ENCODE measurements at places on chromosomes 2 and 18. TPM values are rescaled to one million over a fixed set of nuclear protein-coding genes. Genes with fewer than 3 reads are reported as not detected.

DNA sequence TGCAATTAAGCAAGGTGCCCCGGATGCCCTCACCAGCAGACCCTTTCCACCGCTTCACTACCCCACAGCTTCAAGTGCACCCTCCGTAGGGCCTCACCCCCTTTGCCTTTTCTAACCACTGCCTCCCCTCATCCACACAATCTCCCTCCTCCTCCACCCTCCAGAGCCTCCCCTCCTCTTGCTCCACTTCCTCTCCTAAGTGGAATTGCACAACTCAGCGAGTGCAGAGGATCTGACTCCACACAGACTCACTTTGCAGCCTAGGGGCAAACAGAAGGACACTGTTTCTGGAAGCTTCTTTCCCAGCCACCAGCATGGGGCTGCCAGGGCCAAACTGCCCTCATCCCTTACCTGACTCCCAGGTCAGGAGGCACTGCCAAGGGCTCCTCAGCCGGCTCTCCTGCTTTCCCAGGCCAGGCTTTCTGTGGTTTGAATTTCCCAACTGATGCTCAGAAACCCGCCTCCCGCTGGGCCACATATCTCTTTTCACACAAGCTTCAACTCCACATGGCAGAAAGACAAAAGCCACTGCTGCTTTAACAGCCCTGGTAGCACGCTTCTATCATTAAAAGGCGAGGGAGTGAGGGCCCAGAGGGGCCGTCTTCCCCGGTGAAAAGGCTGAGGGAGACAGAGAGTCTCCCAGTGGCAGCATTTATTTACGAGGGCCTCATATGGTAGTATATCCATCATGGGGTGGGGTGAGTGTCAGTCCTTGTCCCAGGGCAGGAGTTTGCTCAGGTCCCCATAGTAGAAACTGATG lies 74.7 kb upstream of the MGAT4A start:
- DNase-seq = peak; percentile 34

- peak; percentile 28 for DNase-seq
These were observed 244.6 kb upstream of the RND3 start for GRCh38 chr2:150732064-150732463.

- no peak for DNase-seq
These were observed 749.5 kb upstream of the RAB6C start for GRCh38 chr2:129229830-129230441.

- DNase-seq = no peak
These were observed 128.0 kb downstream of the ABCA12 start for GRCh38 chr2:215010390-215010789.

DNA sequence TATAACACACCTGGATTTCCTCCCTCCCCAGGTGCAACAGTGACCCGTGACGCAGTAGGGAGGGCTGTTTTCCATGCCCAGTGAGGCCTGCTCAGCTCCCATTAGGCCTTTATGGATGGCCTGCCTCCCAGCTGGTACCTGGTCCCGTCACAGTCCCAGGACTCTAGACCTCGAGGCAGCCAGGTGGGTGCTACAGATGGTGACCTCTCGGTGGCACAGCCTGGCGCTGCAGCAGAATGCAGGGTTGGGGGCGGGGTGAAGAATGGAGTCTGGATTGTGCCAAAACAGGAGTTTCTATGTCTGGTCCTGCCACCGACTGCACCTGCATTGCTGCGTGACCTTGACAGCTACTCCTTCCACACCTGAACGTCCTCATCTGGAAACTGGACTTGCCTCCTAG lies 18.0 kb upstream of the YWHAQ start:
- no peak for DNase-seq

The RAB27B gene
- total RNA-seq = 3.9 TPM

DNA sequence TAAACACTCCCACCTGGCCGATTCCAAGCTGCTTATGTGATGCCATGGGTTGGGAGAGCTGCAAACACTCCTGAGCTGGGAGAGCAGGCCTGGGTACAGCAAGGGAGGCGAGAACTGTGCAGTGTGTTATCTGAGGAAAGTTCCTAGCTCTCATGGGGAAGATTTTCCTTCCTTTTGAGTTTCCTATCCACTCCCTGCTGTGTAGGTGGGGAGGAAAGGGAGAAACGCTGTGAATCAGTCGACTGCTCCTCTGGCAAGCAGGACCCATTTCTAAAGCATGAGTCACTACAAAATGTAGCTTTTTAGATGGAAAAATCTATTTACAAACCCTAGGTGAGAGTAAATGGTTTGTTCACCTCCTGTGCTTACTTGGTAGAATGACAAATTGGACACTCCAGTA lies 80.4 kb downstream of the SH3RF3 start:
- DNase-seq = peak; percentile 76

GRCh38 chr2:235234736-235235135 lies 259.1 kb upstream of the AGAP1 start:
- peak; percentile 67 for DNase-seq

DNA sequence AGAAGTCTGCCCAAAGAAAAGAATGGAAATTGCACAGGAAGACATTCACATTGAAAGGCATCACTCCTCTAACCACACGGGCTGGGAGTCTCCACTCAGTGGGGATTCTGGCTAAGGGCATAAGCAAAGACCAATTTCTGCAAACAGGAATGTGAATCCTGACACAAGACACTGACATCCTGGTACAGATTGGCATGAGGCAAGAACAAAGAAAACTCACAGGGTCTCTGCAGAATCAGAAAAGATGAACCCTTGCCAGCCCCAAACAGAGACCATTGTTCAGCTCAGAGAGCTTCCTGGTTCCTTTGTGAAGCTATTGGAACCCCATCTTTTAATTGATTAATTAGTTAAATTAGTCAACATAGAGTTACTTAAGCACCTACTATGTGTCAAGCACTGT lies 82.3 kb downstream of the UPP2 start:
- no peak for DNase-seq

The ACADL gene
- not detected for total RNA-seq

The LIMS3 gene
- 14.2 TPM for total RNA-seq

- no peak for DNase-seq
These were observed 6.1 kb downstream of the SLC66A2 start for GRCh38 chr18:79945118-79946042.

DNA sequence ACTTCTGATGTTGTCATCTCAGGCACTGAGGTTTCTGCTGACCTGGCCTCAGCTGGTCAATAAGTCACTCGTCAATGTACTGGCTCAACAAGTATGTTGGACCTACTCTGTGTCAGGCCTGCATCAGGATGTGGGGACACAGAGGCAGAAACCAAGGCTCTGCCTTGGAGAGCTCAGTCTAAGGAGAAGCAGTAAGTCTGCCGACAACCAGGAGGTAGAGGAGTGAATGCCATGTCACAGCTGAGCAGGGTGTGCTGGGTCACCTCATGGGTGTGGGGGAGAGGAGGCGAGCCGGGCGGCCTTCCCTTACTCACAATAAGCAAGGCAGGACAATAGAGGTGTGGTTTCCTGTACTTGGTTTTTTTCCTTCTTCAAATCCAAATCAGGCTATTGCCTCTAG lies 75.8 kb downstream of the COLEC12 start:
- no peak for DNase-seq

The TWIST2 gene
- 58.7 TPM for total RNA-seq

GRCh38 chr2:178117725-178118124 lies 5.5 kb downstream of the RBM45 start:
- DNase-seq = no peak

The GPR39 gene
- total RNA-seq = 3.2 TPM

DNA sequence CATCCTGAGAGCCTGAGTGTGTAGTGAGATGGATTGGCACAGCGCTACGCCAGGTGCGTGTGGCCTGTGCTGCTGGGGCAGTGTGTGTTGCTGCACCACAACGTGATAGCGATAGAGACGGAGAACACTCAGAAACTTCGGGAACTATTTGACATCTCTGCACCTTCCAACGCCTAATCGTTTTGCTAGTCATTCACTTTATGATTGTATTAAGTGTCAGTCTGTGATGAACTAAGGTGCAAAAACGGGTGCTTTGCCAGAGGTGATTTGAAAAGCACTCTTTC lies 26.0 kb upstream of the IGFBP2 start:
- DNase-seq = no peak

The MAP3K19 gene
- not detected for total RNA-seq

DNA sequence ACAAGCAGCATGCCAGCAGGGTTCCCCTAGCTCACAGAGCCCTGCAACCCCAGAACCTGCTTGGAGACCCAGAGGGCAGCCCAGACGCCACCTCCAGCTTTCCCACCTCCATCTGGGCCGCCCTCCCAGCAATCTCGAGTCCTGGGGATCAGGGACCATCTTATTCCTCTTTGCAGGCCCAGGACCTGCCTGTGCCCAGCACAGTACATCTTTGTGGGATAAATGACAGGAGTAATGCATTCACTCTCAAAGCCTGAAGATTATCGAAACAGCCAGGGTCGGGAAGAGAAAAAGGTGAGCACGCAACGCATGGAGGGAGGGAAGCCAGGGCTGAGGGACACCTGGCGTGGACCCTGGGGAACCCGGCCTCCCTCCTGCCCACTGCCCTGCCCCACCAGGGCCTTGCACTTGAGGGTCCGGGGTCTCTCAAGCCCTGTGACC lies 144.1 kb downstream of the NDUFA10 start:
- no peak for DNase-seq

DNA sequence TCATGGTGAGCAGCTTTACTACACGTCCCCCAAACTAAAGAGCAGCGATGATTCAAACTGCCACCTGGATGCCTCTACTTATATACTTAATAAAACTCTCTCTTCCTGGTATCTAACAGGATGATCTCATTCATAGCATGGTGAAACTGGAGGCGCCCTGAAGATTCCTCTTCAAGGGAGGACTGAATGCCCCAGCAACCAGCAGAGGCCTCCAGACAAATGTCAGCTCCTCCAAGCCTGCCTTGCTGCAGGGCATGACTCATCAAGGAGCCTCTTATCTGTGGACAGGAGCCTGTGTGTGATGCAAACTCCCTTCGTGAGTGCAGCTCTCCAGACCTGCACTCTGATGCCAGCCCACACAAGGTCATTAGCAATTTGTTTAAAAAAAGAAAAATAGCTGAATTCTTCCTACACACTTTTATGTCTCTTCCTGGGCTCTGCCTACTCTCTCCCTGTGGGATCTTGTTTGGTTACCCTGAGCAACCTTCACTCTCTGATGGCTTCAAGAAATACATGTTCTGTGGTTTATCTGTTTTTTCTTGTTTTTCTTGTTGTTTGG lies 30.2 kb downstream of the LONRF2 start:
- DNase-seq = peak; percentile 96

GRCh38 chr2:240437861-240438809 lies 2.7 kb downstream of the GPC1 start:
- peak; percentile 63 for DNase-seq

The MPP4 gene
- total RNA-seq = 5.2 TPM

GRCh38 chr2:200796561-200796960 lies 15.1 kb upstream of the BZW1 start:
- DNase-seq = no peak

The IL1RL1 gene
- 0.32 TPM for total RNA-seq

- DNase-seq = no peak
These were observed 109.9 kb upstream of the CAB39 start for GRCh38 chr2:230602562-230603230.

DNA sequence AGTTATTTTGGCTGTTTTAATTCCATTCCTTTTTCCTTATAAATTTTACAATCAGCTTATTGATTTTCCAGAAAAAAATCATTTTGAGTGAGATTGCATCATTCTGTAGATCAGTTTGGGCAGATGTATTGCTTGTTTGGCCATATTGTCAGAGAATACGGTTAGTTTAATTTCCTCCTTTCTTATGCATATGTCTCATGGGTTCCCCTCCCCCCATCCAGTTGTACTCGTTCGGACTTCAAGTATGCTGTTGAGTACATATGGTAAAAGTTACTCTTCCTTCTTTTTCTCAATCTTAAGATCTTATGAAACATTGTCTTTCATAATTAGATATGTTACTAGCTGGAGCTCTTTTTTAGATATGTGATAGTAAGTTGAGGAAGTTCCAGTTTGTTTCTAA lies 131.2 kb upstream of the TTC27 start:
- no peak for DNase-seq

Measured in fibroblast of villous mesenchyme (primary cell).